ENCODE measurements at places on chromosomes 3 and 15.

DNA sequence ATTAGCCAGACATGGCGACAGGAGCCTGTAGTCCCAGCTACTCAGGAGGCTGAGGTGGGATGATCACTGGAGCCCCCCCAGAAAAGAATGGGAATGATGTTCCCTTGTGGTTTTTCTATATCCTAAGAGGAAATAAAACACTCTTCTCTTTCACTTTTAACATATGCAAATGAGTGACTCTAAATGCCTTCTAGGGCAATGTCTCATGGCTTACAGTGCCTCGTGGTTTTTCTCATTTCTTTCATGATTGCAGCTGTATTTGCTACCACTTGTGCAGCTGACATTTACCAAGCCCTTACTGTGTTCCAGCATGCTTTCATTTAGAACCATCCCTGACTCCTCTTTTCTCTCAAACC lies 26.4 kb downstream of the STOML1 start:
- no peak for DNase-seq

DNA sequence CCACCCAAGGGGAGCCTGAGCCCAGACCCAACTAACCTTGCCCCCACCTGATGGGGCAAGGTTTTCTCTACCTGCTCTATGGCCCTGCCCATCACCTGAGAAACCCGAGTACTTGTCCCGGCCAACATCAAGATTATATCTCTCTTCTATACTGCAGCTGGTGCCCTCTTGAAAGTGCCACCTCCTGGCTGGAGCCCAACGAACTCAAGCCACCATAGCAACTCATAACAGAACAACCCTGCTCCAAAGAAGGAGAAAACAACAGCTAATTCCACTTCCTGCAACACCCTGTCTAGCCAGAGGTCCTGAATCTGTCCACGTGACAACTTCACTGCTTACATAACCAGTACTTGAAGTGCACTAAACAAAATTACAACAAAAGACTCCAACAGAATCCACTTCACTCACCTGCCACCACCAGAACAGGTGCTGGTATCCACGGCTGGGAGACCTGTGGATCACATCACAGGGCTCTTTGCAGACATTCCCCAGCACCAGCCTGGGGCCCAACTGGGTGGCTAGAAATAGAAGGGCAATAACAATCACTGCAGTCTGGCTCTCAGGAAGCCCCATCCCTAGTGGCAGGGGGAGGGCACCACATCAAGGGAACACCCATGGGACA lies 49.2 kb downstream of the PIERCE2 start:
- no peak for DNase-seq

GRCh38 chr3:192855434-192855833 lies 62.2 kb downstream of the MB21D2 start:
- no peak for DNase-seq

DNA sequence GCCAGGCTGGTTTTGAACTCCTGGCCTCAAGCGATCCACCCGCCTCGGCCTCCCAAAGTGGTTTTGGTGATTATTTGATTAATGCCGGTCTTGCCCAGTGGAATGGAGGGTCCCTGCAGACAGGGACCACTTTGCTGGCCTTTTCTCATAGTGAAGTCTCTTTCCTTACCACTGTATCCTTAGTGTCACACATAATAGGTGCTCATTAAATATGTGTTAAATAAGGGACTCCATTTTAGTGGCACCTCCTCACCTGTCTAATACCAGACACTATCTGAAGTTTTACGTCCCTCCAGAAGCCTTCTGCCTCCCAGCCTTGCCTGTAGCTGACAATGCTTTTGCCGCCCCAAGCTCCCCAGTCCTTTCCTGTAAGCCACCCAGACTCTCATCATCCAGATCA lies 91.3 kb downstream of the AAGAB start:
- no peak for DNase-seq

GRCh38 chr15:71228403-71228802 lies 113.1 kb downstream of the THSD4 start:
- DNase-seq, result no peak

- DNase-seq, result no peak
Measured at GRCh38 chr3:16503191-16503776, 10.2 kb downstream of the RFTN1 start.

DNA sequence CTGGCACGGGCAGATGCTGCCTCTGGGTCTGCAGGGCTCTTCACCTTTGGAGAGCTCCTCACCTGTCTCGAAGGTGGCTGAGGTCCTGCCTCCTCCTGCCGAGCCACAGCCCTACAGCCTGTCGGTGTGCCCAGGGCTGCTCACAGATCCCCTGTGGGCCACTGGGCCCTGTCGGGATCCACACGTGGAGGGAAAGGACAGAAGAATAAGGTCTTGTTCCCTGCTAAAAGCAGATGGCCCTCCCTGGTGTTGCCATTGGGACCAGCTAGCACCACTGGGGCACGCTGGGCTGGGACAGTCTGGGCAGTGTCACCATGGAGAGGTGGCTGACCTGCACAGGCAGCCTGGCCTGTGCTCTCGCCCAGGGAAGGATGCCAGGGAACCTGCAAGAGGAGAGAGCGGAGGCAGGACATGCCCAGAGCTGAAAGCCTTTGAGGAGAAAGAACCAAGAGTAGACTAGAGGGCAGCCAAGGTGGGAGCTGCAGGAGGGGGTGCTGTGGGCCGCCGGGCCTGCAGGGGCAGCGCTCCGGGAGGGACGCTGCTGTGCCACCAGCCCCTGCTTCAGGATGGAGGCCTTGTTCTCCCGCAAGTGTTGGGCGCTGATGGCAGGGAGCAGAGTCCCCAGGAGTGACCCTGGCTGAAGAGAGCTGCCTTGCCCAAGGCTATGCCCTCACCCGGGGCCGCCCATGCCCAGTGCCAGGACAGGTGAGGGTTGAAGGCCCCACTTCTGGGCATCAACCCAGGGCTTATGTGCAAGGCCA lies 210.2 kb downstream of the XXYLT1 start:
- no peak for DNase-seq

- DNase-seq, result no peak
Measured at GRCh38 chr3:142159083-142159740, 9.9 kb upstream of the TFDP2 start.

DNA sequence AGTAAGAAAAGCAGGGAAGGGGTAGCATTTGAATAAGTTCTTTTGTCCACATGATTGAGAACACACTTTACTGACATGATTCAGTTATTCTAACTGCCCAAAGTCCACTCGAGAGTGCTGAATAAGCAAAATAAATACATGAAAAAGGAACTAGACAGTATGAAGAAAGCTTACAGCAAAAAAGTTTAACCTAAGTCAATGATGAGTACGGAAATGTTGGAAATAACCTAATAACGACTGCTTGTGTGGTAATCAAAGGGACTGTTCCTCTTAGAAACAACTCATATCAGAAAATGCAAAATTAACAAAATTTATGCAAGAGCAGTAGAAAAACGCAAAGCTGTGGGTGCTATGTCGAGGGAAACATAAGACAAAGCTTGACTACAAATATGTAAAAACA lies 36.6 kb downstream of the DMXL2 start:
- DNase-seq, result no peak

All from right kidney (tissue), 9 donors.